Stimulated activated CD8-positive, alpha-beta memory T cell treated with anti-CD3 and anti-CD28 coated beads, Interleukin-2, amount 100 ng/mL, for 48 hours (primary cell): ENCODE measurements at places on chromosomes 7 and 10.

- no peak for DNase-seq
These were observed 30.0 kb upstream of the PRKAR1B start for GRCh38 chr7:756928-757560.

GRCh38 chr7:87152897-87153641 lies 816 bp downstream of the DMTF1 start:
- peak; percentile 19 for DNase-seq

GRCh38 chr10:14562218-14563075 lies 212.2 kb downstream of the FAM107B start:
- no peak for DNase-seq

- DNase-seq: no peak
These were observed 42.3 kb downstream of the CHRM2 start for GRCh38 chr7:136910771-136911170.

GRCh38 chr10:86411281-86411841 lies 44.8 kb upstream of the GRID1 start:
- no peak for DNase-seq

DNA sequence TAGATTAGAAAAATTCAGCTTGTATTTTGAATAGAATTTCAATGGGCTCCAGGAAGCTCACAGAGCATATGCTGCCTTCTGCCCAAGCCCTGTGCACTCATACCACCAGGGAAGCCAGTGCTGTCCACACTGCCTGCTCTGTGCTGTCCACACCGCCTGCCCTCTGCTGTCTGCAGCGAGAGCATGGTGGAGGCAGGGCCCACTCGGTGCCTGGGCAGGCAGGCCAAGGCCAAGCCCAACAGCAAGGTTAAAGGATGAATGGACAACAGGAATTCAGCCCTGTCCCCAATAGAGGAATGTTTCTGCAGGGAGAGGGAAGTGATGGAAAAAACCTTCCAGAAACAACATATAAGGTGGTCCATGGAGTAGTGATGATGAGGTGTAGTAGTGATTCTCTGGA lies 146.8 kb downstream of the GFRA1 start:
- no peak for DNase-seq

GRCh38 chr7:92432299-92432946 lies 14.9 kb upstream of the GATAD1 start:
- DNase-seq: no peak

- DNase-seq: no peak
These were observed 63.5 kb downstream of the LGI1 start for GRCh38 chr10:93821051-93821772.

DNA sequence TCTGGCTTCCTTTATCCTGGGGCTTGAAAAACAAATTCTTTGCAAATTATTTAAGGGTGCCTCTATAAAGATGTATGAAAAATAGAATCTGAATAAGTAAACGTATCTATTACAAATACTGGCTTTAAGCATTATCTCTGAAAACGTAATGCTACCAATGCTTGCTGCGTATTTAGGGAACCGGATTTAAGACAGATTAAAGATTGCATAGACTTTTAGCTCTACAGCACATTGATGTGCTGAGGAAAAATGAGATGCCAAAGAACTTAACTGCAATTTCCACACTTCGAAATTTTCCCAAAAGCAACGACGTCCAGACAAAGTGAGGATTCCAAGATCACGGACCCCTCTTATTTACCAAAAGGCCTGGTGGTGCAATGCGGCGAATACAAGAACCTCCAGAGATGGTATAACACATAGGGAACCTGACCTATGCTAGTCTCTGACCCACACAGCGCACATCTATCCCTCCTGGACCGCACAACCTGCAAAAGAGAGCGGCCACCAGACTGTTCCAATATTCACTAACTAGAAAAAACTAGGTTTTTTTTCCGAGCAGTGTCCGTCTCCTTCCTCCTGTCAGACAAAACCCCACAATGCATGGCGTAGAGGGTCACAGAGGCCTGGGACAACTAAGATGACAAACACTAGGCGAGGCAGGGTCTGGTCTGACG lies 34.3 kb upstream of the PHF14 start:
- DNase-seq: peak; percentile 5

DNA sequence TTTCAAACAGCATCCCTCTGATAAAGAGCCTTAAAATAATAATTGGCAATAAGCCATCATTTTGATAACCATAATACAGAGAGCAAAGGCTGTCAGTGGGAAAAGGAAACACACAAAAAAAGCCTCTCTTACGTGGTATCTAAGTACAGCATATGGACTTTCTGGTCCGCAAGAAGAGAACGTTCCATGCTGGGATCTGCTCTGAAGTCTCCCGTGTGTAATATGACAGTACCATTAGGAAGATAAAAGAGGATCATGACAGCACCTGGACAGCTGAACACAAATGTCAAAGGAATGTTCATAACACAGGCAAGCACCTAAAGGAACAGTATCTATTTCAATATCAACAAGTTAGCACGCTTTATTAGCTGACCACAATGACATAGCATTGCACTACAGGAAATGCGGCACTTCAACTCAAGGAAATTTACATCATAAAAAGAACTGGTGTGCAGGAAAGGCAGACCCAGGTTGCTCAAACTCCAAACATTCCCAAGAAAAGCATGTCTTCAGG lies 9.9 kb downstream of the DCLRE1A start:
- no peak for DNase-seq

GRCh38 chr7:49112222-49112621 lies 187.9 kb downstream of the CDC14C start:
- DNase-seq: no peak

DNA sequence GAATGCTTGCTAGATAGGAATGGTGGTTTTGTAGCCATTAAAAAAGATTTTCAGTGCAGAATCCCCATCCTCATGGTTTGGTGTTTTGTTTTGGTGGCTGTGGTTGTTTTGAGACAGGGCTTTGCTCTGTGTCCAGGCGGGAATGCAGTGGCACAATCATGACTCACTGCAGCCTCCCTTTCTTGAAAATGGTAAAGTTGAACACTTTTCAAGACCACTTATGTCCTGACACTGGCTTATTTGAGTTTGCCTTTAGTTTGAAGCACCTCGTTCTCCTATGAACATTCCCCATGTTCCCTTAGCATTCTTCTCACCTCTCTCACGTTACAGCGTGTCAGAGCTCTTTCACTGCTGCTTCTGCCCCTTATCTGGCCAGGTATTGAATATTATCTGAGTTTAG lies 140.1 kb downstream of the LRRC4 start:
- no peak for DNase-seq

- DNase-seq: no peak
These were observed 24.2 kb downstream of the ARL5B start for GRCh38 chr10:18683427-18683826.

DNA sequence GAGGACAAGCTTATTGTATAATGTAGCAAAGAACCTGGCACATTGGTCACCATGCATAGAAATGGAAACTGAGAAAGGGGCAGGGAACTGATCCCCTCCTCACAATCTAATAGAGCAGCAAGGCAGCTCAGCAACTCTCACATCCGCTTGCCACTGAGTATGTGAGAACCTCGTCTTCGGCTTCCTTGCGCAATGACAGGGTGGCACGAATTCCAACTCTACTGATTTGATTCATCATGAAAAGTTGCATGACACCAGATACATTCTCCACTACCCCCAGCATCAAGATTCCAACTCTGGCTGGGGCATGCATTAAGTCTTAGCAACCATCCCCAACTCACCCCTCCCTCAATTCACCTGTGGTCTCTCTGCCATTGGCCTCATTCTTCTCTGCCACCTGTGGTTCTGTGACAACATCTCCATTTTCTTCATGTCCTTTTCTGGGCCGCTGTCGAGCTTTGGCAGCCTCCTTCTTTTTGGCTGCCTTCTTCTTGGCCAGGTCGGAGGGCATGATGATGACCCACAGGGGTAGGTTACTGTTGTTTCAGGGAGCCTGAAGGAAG lies 976 bp downstream of the ABCF2 start:
- DNase-seq: no peak

- DNase-seq: no peak
These were observed 7.8 kb downstream of the HTRA1 start for GRCh38 chr10:122468926-122469781.

GRCh38 chr10:111093741-111094380 lies 17.0 kb downstream of the ADRA2A start:
- DNase-seq: no peak

GRCh38 chr10:49107111-49107886 lies 8.0 kb downstream of the VSTM4 start:
- DNase-seq: no peak
